ENCODE measurements at places on chromosomes 16 and 17.

DNA sequence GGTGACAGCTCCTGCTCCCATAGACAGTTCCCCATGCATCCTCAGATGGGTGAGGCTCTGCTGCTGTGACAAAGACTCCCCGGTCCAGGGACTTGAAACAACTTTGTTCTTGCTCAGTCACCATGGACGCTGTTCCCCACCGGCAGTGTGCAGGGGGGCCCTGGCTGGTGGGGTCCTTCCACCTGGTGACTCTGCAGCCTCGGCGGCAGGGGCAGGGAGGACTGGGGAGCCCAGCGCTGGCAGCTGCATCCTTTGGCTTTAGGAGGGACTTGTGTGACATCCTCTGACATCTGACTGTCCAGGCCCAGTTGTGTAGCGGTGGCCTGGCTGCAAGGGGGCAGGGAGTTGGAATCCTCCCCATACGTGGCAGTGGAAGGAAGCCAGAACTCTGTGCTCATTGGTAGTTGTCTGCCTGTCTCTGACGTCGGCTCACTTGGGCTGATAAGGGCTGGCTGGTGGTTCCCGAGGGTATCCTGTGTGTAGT lies 107.3 kb downstream of the CMIP start:
- no peak for DNase-seq

GRCh38 chr17:71398800-71399219 lies 722.0 kb upstream of the SOX9 start:
- no peak for DNase-seq

GRCh38 chr16:11140098-11140375 lies 116.0 kb downstream of the SOCS1 start:
- DNase-seq = peak; percentile 60

- no peak for DNase-seq
Measured at GRCh38 chr17:8382880-8383142, 182 bp downstream of the RPL26 start.

GRCh38 chr16:2143878-2144485 lies 4.4 kb upstream of the RAB26 start:
- no peak for DNase-seq

DNA sequence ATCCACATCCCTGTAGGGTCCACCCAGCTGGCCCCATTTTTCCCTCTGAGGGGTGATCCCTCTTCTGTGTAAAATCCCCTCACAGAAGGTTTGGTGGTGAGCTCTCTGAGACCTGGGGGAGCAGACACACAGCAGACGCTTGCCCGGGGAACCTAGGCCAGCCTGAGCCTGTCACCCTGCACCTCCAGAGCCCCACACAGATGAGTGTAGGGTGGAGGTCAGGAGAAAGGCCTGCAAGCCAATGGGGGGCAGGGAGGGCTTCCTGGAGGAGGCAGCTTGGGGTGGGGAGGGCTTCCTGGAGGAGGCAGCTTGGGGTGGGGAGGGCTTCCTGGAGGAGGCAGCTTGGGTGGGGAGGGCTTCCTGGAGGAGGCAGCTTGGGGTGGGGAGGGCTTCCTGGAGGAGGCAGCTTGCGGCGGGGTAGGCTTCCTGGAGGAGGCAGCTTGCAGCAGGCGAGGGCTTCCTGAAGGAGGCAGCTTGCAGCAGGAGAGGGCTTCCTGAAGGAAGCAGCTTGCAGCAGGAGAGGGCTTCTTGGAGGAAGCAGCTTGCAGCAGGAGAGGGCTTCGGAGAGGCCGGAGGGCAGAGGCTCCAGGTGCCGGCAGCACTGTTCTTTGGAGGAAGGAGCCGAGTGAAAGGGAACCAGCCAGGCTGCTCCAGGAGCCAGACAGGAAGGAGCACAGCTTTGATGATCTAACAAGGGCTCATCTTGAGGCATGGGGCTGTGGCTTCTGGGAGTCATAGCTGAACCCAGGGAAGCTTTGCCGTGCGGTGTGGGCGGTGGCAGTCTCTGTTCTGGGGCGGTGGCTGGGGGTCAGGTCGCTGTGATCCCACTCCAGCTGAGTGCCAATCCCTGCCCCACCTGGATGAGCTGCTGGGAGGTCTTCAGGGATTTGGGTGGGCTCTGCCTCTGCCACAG lies 83.7 kb upstream of the ZNF469 start:
- peak; percentile 42 for DNase-seq

DNA sequence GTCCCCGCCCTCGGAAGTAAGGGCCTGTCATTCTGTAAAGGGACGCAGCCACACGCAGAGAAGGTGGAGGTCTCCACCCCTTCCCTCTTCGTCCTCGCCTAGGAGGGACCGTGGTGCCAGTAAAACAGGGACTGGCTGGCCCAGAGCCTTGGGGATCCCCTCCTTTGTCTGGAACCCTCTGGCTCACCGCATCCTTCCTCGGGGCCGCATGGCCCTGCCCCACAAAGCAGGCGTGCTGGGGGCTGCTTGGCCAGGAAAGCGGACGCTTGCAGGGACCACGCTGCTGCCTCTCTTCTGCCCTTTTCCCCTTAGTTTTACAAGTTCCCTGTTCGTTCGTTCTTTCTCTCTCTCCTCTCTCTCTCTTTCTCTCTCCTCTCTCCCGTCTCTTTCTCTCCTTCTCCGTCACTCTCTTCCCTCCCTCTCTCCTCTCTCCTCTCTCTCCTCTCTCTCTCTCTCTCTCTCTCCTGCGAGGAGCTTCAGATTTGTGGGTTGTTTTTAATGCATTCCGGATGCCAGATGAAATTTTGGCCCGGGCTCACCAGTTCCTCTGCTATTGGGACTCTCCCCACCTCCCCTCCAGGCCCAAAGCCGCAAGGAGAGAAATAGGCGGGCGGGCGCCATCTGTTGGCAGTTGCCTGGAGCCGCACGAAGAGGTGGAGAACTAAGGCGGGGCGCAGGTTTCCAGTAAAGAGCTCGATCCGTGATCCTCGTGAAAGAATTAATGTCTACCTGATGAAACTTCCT lies 35.1 kb upstream of the CDRT4 start:
- DNase-seq = peak; percentile 69
